Cerebellar cortex (tissue), 1 donor: ENCODE measurements at places on chromosomes 5 and 9.

DNA sequence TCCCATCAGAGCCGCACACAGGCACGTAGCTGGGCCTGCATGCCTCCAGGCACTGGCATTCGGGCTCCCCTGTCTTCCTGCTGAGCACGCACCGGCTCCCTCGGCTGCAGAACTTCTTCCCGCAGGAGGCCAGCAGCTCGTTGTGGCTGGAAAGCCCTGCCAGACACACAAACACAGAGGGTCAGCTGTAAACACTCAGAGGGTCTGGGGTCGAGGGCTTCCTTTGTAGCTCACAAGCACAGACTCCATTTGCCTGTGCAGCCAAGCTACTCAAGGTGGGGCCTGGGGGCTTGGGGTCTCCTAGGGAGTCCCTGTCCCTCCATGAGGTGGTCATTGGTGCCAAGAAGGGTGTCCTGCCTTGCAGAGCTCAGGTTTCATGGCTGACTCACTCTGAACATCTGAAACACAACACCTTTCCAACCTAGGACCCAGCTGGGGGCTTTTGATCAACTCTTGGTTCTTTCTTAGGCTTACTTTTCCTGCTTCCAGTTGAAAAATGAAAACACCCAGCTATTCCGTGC lies 211.4 kb downstream of the FSTL4 start:
- DNase-seq = no peak

DNA sequence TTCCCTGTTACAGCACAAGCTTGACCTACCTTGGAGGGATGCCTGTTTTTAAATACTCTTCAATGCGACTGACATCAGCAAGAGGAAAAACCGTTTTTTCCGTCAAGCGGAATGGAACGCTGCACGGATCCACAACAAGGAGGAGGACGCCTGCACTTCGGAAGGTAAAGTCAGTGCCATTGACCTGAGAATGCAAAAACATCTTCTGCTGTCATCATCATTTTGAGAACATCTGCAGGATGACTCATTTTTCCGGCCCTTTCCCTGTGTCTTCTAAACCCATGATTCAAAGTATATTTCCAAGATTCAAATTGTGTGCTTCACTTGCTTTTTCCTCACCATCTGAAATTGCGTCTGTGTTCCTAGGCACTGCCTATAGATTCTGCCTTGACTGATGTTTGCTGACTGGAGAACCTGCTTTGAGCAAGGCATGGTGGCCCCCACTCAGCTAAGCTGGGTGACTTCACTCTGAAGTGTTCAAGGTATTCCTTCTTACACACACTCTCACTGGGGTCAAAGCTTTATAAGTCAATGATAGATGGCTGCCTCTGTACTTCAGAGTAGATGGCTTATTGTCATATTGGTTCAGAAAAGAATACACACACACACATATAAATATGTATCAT lies 78.1 kb downstream of the CEMIP2 start:
- DNase-seq = no peak

DNA sequence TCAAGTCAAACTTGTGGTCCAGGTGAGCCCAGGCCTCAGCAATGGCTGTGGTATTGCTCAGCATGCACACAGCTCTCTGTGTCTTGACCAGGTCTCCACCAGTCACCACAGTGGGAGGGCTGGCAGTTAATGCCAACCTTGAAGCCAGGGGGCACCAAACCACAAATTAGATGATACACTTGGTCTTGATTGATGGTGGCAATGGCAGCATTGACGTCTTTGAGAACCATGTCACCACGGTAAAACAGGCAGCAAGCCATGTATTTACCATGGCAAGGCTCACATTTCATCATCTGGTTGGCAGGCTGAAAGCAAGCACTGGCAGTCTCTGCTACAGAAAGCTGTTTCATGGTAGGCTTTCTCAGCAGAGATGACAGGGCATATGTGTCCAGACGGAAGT lies 40.0 kb downstream of the NIM1K start:
- DNase-seq = no peak

- DNase-seq = no peak
Observed at GRCh38 chr5:101018299-101018698, 115.2 kb upstream of the ST8SIA4 start.
